A549 treated with dexamethasone at 1 μM for 4 hours (cell line): ENCODE measurements at places on chromosomes 2 and 18. TPM values are rescaled to one million over a fixed set of nuclear protein-coding genes. Genes with fewer than 3 reads are reported as not detected.

IL1RL2 gene
- total RNA-seq = 0.04 to 0.08 TPM (median 0.06 TPM) in 3 of 5 replicates, not detected in the others

HJURP gene
- 51.2 to 56.5 TPM (median 54.7 TPM) in 5 replicates for total RNA-seq

TMEM17 gene
- 3.5 to 4.8 TPM (median 3.8 TPM) in 5 replicates for total RNA-seq

CHRND gene
- total RNA-seq = 0.07 to 0.09 TPM in 2 of 5 replicates, not detected in the others

REG1B gene
- total RNA-seq = not detected in 5 replicates

PLCD4 gene
- total RNA-seq = 0.14 to 0.46 TPM (median 0.28 TPM) in 5 replicates

GRB14 gene
- total RNA-seq = 4.8 to 6.5 TPM (median 5.1 TPM) in 5 replicates

SNRNP27 gene
- total RNA-seq = 41.6 to 69.3 TPM (median 49.1 TPM) in 5 replicates

VWA3B gene
- 0.12 to 0.24 TPM (median 0.19 TPM) in 3 of 5 replicates, not detected in the others for total RNA-seq

TMEM178A gene
- 0.12 to 0.21 TPM (median 0.15 TPM) in 4 of 5 replicates, not detected in the other for total RNA-seq

TEX44 gene
- not detected in 5 replicates for total RNA-seq

TTR gene
- 0.11 to 0.13 TPM in 2 of 5 replicates, not detected in the others for total RNA-seq

AQP12A gene
- total RNA-seq = not detected in 5 replicates

IKZF2 gene
- total RNA-seq = 0.17 to 0.55 TPM (median 0.38 TPM) in 5 replicates

IL1RL1 gene
- 0.64 to 1.6 TPM (median 1.2 TPM) in 5 replicates for total RNA-seq

GNLY gene
- total RNA-seq = 0.21 to 0.44 TPM (median 0.30 TPM) in 5 replicates

TMEM200C gene
- total RNA-seq = not detected in 5 replicates

RPRM gene
- 0.05 to 0.11 TPM (median 0.09 TPM) in 3 of 5 replicates, not detected in the others for total RNA-seq

KCNF1 gene
- 19.3 to 38.5 TPM (median 30.5 TPM) in 5 replicates for total RNA-seq

CAD gene
- 46.1 to 66.1 TPM (median 64.5 TPM) in 5 replicates for total RNA-seq

ITPRIPL1 gene
- total RNA-seq = not detected in 5 replicates

ASXL3 gene
- not detected in 5 replicates for total RNA-seq

AGXT gene
- not detected in 5 replicates for total RNA-seq

SCYGR4 gene
- total RNA-seq = not detected in 5 replicates

NAT8 gene
- total RNA-seq = not detected in 5 replicates

IHH gene
- total RNA-seq = 0.38 to 0.77 TPM (median 0.54 TPM) in 5 replicates

DNAH6 gene
- 0.01 to 0.12 TPM (median 0.04 TPM) in 4 of 5 replicates, not detected in the other for total RNA-seq

TMEM182 gene
- total RNA-seq = 3.7 to 5.1 TPM (median 4.2 TPM) in 5 replicates

LOXL3 gene
- total RNA-seq = 0.22 to 0.58 TPM (median 0.35 TPM) in 5 replicates

CYP27C1 gene
- 2.4 to 4.4 TPM (median 4.1 TPM) in 5 replicates for total RNA-seq

STPG4 gene
- 0.07 TPM in 1 of 5 replicates, not detected in the others for total RNA-seq

MC4R gene
- total RNA-seq = not detected in 5 replicates

SEMA4F gene
- total RNA-seq = 8.4 to 13.4 TPM (median 11.8 TPM) in 5 replicates

RTTN gene
- total RNA-seq = 4.0 to 6.2 TPM (median 5.0 TPM) in 5 replicates

TUBA4B gene
- total RNA-seq = 0.12 to 0.20 TPM (median 0.16 TPM) in 3 of 5 replicates, not detected in the others

TEX261 gene
- 72.3 to 89.4 TPM (median 86.6 TPM) in 5 replicates for total RNA-seq

ATG16L1 gene
- total RNA-seq = 32.5 to 43.3 TPM (median 39.6 TPM) in 5 replicates

OTOS gene
- not detected in 5 replicates for total RNA-seq

CREG2 gene
- total RNA-seq = 6.9 to 11.8 TPM (median 10.9 TPM) in 5 replicates

GRHL1 gene
- 0.72 to 1.5 TPM (median 1.1 TPM) in 5 replicates for total RNA-seq
